Cerebellum (tissue), 4 donors: ENCODE measurements at places on chromosomes 7 and 10. TPM values are rescaled to one million over a fixed set of nuclear protein-coding genes. Genes with fewer than 3 reads are reported as not detected.

- no peak for DNase-seq
These were observed 37.6 kb downstream of the PPIF start for GRCh38 chr10:79384773-79385391.

- no peak for DNase-seq
These were observed 135.3 kb downstream of the ARHGAP22 start for GRCh38 chr10:48469516-48470020.

GRCh38 chr10:102497545-102497944 lies 5.0 kb downstream of the ACTR1A start:
- DNase-seq, result no peak

Gene MYO3A
- 6.0 TPM for total RNA-seq
